ENCODE measurements at places on chromosomes 7 and 10.

DNA sequence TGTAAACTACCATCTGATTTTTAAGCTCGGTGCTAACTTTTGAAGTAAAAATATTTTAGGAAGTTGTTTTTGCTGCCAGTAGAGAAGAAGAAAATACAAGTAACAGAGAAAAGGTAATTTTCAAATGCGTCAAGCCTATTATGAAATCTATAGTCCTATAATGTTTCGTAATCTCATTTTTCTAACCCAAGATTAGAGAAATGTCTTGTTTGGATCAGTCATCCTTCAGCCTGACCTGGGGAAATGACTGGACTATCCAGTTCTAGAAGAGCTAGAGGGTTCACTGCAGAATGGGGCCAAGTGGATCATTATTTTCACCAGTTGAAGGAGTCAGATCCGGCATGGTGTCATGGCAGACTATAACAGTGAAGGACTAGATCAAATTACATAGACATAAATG is 62.7 kb upstream of the FGL2 start:
- no peak for DNase-seq

- DNase-seq = no peak
Observed at GRCh38 chr10:2279711-2280110, 542.4 kb upstream of the ADARB2 start.

- no peak for DNase-seq
Observed at GRCh38 chr10:124532106-124532641, 70.6 kb downstream of the LHPP start.

- no peak for DNase-seq
Observed at GRCh38 chr10:49837051-49837478, 74.9 kb upstream of the OGDHL start.

DNA sequence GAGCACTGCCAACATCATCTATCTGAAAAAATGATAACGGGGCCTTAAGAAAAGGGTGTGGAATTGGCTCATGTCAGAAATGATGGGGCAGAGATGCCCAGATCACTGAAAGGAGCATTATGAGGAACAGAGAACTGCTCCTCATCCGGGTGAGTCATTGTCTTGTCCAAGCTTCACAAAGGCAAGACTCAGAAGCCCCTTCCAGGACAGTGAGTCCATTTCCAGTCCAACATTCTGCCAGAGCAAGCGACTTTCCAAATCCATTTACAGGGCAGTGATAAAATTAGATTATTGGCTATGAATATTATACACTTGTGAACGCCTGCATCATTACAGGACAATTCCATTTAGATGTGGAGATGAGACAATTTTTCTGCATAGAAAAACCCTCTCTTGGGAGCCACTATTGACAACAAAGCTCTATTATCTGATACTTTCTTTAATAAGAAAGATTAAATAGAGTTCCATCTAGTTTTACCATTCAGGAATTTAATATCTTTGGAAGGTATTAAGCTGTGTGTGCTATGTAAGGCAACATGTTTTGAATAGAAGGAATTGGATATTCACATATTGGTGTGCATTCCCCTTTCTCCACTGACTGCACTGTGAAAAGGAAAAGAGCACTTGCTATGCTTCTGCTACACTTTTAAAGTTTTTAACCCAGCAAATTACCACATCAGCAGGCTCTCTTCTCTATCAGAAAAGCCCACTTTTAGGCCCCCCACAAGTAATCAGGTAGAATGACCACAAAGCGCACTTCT is 159.6 kb downstream of the NRP1 start:
- DNase-seq = peak; percentile 83

- no peak for DNase-seq
Observed at GRCh38 chr10:102118867-102119266, 1.3 kb downstream of the LDB1 start.

- DNase-seq = no peak
Observed at GRCh38 chr10:132926070-132926469, 16.3 kb downstream of the CFAP46 start.

DNA sequence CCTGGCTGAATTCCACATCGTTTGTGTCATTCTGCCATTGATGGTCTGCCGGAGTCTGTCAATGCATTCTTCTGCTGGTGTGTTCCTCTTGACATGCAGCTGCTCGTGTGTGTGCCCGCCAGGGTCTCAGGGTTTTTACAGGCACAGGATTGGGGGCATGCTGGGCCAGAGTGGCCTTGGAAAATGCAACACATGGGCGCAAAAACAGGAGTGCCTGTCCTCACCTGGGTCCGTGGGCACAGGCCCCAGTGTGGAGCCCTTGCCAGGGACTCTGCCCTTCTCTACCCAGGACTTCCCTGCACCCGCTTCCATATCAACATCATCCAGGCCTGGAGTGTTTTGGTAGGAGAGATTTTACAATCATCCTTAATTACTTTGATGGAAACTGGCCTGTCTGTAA is 340.7 kb downstream of the KIF20B start:
- no peak for DNase-seq
